ENCODE measurements at places on chromosomes 4 and X.

DNA sequence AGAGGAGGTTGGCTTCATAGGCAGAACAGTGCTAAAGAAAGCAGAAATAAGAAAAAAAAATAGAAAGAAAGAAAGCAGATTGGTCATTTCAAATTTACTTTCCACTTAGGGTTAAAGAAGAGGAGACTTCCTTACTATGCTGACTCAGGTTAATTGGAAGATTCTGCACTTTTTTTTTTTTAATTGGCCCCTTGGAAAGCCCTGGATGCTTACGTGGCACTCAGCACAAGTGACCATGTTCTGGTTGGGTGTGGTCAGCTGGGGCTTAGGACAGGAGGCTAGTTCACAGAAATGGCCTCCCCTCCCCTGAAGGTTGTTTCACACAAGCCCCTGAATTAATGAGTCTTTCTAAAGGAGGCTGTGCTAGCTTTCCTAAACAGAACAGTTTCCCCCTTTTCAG, 14.5 kb downstream of the MAGEA9B start:
- no peak for DNase-seq

GRCh38 chr4:146960634-146961033, 15.0 kb upstream of the TTC29 start:
- no peak for DNase-seq

- no peak for DNase-seq
Observed at GRCh38 chr4:141196227-141196933, 24.3 kb upstream of the ZNF330 start.

- DNase-seq = no peak
Observed at GRCh38 chrX:15849555-15849954, 5.1 kb downstream of the AP1S2 start.

- no peak for DNase-seq
Observed at GRCh38 chrX:70921709-70922352, 9.1 kb downstream of the SLC7A3 start.

DNA sequence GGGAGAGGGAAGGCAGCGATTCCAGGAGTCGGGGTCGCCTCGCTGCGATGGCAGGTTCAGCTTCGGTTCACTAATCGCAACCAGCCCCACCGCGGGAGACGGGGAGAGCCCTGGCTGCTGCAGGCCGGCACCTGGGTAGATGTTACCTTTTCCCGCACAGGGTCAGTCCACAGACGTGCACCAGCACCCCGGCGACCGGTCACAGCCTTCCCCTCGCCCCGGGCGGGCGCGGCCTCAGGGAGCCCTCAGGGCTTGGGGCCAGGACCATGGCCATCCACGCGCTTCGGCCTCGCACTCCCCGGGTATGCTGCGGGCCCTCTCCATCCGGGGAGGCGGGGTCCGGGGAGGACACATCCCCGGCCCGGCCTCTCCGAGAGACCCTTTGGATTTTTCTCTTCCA, 26.1 kb upstream of the EXOC1L start:
- no peak for DNase-seq

DNA sequence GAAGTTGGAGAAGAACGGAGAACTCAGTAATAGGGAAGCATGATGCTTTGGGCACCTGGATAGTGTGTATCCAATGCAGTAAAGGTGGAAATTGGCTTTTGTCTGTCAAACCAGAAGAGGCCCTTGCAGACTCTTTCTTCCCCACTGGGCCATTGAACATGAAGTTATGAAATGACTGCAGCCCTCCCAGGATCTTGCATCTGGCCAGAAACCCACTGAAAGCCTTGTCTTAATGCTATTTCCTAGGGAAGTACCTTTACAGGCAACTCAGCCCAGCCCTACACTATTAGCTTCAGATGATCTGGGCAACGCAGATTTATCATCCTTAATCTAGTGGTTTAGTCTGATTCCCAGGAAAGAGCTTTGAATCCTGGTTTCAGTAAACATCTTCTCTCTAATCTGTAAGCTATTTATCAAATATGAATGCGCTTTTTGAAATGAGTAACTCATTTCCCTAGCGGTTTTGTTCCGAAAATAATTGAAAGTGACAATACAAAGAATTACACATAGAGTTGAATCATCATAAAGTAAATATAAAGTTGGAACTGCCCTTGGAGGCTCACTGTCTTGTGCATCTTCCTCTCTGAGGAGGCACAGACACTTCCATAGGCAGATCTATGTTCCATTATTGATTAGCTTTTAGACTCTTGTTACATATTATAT, 464.1 kb downstream of the IDS start:
- no peak for DNase-seq

GRCh38 chr4:33340168-33340567, 2620.0 kb downstream of the PCDH7 start:
- DNase-seq = no peak

GRCh38 chrX:100277231-100277630, 132.8 kb downstream of the PCDH19 start:
- DNase-seq = no peak

- DNase-seq = no peak
Observed at GRCh38 chrX:8289523-8289922, 118.5 kb upstream of the VCX2 start.

- DNase-seq = no peak
Observed at GRCh38 chr4:14303856-14304255, 676.3 kb upstream of the BOD1L1 start.

DNA sequence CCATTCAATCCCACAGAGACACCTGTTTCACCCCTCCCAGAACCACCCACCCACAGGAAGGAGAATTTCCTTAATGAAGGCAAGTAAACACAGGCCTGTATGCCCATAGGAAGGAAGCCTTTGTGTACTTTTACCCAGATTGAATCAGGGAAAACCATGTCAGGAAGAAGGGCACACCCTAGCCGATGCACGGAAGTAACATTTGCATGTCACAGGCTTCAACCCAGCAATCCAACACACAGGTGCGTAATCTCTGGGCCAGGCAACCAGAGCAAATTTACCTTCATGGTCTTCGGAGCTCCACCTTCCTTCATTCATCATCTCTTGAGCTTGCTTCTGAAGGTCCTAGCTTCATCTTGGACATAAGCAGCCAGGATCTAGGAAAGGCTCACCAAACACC, 206.3 kb downstream of the SHROOM3 start:
- no peak for DNase-seq

- no peak for DNase-seq
Observed at GRCh38 chrX:11180571-11180970, 69.4 kb downstream of the HCCS start.

DNA sequence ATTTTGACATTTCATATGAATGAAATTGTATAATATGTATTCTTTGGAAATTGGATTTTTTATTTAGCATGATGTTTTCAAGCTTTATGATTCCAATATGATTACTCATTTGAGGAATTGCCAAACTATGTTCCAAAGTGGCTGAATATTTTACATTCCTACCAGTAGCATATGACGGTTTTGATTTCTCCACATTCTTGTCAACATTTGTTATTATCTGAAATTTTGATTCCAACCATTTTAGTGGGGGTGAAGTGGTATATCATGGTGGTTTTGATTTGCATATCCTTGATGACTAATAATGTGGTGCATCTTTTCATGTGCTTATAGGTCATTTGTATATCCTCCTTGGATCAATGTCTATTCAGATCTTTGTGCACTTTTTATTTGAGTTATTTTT, 2.6 kb upstream of the BEX1 start:
- no peak for DNase-seq

DNA sequence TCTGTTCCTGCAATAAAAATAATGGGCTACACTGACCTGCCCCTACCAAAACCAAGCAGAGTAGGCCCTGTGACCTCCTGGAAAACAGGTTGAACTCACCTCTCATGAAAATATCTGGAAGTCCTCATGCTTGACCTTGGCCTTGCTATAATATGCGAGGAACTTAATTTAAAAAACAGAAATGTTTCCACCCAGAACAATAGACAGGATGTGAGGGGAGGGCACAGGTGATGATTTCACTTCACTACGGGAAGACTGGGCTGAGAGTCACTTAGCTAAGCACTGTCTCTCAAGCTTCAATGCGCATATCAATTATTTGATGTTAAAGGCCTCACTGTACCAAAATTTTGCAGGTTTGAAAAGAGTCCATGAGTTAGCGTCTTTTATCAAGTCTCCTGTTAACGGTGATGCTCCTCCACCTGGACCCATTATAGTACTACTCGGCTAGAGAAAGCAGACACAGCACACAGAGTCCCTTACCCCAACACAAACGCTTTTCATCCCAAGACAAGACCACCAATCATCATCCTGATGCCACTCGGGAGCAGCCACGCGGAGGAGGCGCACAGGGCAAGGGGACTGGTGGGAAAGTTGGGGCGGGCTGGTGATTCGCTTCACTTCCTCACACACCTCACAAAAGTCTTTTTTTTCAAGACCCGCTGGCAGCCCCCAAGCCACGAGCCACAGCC, 25.9 kb downstream of the ZNF721 start:
- peak; percentile 0 for DNase-seq

GRCh38 chr4:183550345-183551093, 45.7 kb downstream of the ING2 start:
- DNase-seq = no peak

GRCh38 chr4:55397520-55398321, 2.0 kb downstream of the TMEM165 start:
- DNase-seq = no peak

DNA sequence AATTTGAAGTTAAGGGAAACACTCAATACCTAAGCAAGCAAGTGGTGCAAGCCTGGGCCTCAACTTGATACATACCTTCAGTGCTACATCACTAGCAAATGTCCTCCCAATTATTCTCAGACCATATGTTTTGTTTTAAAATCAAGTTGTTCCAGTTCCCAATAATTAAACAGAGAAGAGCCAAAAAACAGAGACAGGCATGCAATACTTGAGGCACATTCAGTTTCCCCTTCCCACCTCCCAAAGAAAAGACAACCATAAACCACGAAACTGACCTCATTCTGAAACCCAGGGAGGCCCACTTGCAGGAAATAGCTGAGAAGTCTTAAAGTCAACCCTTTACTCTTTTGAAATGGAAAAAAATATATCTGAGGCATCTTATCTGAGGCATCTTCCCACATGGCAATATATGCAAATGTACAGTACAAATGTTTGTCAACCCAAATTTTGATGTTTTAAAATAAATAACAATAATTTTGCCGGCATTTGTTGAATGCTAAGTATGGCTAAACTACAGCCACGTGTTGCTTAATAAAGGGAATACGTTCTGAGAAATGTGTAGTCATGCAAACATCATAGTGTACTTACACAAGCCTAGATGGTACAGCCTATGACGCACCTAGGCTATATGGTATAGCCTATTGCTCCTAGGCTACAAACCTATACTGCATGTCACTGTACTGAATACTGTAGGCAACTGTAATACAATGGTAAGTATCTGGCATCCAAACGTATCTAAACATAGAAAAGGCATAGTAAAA, 147.5 kb downstream of the TSPAN5 start:
- peak; percentile 87 for DNase-seq

DNA sequence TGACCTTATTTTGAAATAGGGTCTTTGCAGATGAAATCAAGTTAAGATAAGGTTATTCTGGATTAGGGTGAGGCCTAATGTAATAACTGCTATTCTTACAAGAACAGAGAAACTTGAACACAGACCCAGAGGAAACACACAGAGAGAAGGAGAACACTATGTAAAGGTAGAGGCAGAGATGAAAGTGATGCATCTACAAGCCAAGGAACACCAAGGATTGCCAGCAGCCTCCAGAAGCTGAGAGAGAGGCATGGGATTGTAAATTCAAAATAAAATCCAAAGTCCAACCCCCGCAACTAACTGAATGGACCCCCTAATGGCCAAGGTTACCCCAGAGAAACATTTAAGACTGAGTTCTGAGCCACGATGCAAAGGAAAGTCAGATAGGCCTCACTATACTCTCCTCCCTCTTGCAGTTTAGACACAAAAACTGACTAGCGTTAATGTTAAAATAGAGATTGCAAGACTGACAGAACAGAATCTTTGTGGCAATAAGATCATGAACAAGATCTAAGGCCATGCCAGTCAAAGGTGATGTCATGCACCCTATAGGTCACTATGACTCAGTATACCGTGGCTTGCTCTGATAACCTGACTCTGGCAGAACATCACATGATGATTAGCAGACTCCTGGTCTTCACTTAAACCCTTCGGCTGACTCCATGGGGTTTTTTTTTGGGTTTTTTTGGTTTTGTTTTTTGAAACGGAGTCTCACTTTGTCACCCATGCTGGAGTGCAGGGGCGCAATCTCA, 42.9 kb downstream of the DDX60L start:
- no peak for DNase-seq

GRCh38 chr4:121321466-121321865, 59.4 kb downstream of the QRFPR start:
- no peak for DNase-seq

- no peak for DNase-seq
Observed at GRCh38 chr4:176970853-176971252, 178.1 kb upstream of the VEGFC start.

GRCh38 chr4:52748432-52748831, 2.8 kb downstream of the ERVMER34-1 start:
- no peak for DNase-seq

DNA sequence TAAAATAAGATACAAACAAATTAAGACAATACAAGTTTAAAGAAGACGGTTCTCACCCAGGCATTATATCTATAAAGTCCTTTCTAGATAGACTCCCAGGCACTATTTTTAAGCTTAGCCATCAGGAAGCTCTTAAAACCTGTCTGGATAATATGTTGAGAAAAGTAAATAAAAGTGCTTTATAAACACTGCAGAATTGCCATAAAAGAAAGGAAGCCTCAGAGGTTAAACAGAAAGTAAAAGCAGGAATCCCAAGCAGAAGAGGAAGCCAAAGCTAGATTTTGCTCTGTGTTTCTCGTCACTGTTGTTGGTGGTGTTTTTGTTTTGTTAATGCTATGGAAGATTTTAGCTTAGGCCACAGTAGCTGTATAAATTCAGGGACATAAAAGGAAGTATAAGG, 1267.3 kb downstream of the PCDH19 start:
- DNase-seq = no peak

GRCh38 chrX:129925305-129926092, 19.5 kb downstream of the UTP14A start:
- DNase-seq = peak; percentile 51

DNA sequence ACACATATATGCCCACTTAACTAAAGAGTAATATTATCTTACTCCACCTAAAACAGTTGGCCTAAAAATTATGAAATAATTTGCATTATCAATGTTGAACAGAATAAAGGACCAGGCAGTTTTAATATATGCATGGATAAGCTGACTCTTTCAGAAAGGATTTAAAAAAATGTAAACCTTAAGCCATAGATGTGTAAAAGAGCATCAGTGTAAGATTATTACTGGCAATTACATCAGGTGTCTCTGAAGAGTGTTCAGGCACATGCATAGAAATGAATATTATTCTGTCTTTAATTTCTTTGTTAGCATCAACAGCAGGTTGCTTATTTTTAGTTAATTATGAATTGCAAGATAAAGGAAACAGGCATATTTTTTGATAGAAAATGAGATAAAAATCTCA, 1353.8 kb downstream of the C4orf33 start:
- DNase-seq = no peak

GRCh38 chr4:15848191-15848842, 70.2 kb downstream of the CD38 start:
- DNase-seq = no peak

- DNase-seq = no peak
Observed at GRCh38 chrX:37697169-37697760, 11.7 kb downstream of the XK start.

GRCh38 chrX:14926471-14926870, 53.2 kb downstream of the MOSPD2 start:
- DNase-seq = no peak

All from GM04504 (cell line).